ENCODE measurements at places on chromosomes 2 and 18. TPM values are rescaled to one million over a fixed set of nuclear protein-coding genes. Genes with fewer than 3 reads are reported as not detected.

- H3K4me1 ChIP-seq: peaks cover 75% of the 10 kb centered on the region
- no peaks in the 10 kb centered on the region for H3K27me3 ChIP-seq
- H3K36me3 ChIP-seq: no peaks in the 10 kb centered on the region
- H3K27ac ChIP-seq: peak overlapping the region; percentile 90
- H3K4me3 ChIP-seq: no peak overlapping the region
These were observed 107.7 kb downstream of the LBH start for GRCh38 chr2:30339071-30339470.

DNA sequence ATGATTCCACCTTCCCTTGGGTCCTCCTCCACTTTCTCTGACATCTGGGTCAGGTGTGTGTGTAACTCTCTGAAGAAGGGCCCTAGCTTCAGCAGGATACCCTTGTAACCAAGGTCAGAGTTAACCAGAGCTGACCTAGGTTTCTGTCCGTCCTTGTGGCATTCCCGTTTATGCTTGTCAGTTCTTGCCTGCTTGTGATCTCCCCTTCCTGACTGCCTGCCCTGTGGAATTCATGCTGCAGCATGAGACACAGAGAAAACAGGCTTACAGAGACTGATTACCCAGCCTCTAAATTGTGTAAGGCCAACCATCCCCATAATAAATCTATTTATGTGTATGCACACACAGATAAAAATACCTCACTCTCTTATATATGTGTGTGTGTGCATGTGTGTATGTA lies 22.8 kb downstream of the NXPH2 start:
- no peak overlapping the region for H3K4me3 ChIP-seq
- no peaks in the 10 kb centered on the region for H3K27me3 ChIP-seq

- no peaks in the 10 kb centered on the region for H3K36me3 ChIP-seq
- H3K4me1 ChIP-seq: no peaks in the 10 kb centered on the region
- no peak overlapping the region for H3K4me3 ChIP-seq
- H3K27ac ChIP-seq: no peak overlapping the region
These were observed 125.8 kb upstream of the CYP1B1 start for GRCh38 chr2:38201784-38202183.

DNA sequence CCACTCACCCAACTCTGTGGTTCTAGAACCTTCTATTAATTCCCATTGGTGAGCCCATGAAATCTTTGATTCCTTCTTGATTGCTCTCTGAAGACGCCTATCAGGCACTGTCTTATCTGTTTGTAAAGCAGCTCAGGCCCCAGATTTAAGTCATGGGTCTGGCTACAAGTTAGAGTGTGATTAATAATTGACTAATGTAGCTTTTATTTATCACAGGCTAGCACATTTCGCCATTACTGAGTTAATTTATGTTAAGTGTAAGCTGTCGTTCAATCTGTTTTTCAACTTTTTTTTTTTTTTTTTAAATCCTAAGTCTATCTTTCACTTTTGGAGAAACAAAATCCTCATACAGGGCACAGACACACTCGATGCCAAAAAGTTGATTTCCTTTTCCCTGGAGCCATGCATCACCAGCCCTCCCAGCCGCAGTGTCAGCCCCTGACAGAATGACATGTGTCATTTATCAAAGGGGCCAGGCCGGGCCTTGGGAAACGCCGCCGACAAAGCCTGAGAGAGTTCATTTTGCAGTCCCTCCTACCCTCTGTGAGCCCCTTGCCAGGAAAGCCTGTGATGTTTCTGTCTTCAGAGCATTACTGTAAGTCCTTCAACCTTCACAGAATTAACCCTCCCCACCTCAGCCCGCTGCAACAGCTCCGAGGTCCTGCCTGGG lies 15.8 kb downstream of the TSHZ1 start:
- H3K4me1 ChIP-seq: peaks cover 9% of the 10 kb centered on the region
- no peaks in the 10 kb centered on the region for H3K27me3 ChIP-seq

- H3K4me3 ChIP-seq: no peak overlapping the region
- H3K27me3 ChIP-seq: no peaks in the 10 kb centered on the region
- H3K36me3 ChIP-seq: peaks cover 6% of the 10 kb centered on the region
- no peak overlapping the region for H3K27ac ChIP-seq
- no peak for DNase-seq
These were observed 11.6 kb downstream of the SRSF7 start for GRCh38 chr2:38739524-38739923.

Gene GATA6
- total RNA-seq: not detected

Gene CD8B2
- not detected for total RNA-seq

Gene GAL3ST2
- total RNA-seq: not detected

Gene UGT1A9
- not detected for total RNA-seq

All from B cell (primary cell).